Activated CD4-positive, alpha-beta memory T cell treated with anti-CD3 and anti-CD28 coated beads, Interleukin-2, amount 10 ng/mL, durations not matched to agents 7 days and 5 days (primary cell): ENCODE measurements at places on chromosomes 1 and 21. TPM values are rescaled to one million over a fixed set of nuclear protein-coding genes. Genes with fewer than 3 reads are reported as not detected.

GRCh38 chr1:59419361-59420140 is 122.7 kb downstream of the FGGY start:
- DNase-seq = no peak

DNA sequence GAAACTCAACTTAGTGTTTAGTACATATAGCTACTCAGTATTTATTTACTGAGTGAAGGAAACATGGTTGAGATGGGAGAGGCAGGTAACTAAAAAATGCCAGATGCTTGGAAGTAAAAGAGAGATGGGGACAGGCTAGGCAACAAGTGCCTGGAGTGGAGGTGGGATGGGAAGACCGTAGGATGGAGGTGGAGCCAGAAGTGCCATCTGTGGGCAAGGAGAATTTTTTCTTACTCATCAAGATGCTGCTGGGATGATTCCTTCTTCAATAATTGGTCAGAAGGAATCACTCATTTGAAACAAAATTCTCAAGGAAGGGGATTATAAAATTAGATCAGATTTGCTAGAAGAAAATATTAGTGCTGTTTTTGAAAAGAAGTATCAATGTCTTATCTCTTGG is 72.9 kb downstream of the IFI44 start:
- no peak for DNase-seq

DNA sequence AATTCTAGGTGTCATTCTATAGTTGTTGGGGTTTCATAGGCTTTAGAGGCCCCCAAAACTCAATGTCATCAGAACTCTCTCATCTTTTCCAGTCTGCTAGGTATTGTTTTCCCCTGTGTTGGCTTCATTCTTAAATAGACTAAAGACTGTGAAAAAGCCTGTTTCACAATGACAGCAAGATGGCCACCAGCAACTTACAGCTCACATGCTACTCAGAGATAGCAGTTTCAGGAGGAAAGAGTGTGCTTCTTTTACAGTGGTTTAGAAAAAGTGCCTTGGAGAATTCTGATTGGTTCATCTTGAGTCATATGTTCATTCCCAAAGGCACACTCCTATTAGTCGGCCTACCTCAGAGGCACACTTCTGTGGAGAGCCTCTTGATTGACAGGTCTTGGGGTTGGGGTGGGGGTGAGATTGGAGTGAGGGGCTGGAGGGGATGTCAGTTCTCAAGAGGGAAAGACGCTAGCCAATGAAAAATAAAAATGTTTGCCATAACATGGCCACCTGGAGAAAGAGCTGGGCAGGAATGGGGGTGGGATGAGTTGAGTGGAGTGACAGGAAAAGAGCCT is 8.5 kb downstream of the IL23R start:
- DNase-seq = no peak

DNA sequence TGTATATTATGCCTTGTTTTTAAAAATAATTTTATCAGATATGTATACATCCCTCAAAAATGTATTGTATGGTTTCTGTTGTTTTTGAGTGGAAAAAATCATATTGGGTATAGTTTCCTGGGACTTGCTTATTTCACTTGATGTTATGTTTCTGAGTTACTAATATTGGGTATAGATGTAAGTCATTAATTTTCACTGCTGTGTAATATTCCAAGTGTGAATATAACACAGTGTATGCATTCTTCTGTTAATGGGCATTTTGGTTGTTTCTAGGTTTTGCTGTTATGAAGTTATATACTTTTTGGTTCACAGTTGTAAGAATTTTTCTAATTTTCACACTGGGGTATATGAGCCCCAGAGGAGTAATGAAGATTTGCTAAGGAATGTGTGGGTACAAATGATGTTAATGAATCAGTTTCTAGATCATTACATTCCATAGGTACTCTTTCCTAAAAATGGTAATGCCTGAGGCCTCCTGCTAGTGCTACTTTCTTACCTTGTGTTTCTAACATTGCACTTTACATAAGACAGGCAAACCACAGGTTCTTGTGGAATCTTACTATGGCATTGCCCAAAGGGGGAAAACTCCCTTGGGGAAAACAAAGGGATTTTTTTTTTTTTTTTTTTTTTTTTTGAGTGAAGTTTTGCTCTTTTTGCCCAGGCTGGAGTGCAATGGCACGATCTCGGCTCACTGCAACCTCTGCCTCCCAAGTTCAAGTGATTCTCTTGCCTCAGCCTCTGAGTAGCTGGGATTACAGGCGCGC is 3.2 kb downstream of the TTC3 start:
- DNase-seq = no peak

- no peak for DNase-seq
Observed at GRCh38 chr1:2386636-2387611, 4.4 kb downstream of the MORN1 start.

Gene SPOCD1
- 0.15 TPM for total RNA-seq

DNA sequence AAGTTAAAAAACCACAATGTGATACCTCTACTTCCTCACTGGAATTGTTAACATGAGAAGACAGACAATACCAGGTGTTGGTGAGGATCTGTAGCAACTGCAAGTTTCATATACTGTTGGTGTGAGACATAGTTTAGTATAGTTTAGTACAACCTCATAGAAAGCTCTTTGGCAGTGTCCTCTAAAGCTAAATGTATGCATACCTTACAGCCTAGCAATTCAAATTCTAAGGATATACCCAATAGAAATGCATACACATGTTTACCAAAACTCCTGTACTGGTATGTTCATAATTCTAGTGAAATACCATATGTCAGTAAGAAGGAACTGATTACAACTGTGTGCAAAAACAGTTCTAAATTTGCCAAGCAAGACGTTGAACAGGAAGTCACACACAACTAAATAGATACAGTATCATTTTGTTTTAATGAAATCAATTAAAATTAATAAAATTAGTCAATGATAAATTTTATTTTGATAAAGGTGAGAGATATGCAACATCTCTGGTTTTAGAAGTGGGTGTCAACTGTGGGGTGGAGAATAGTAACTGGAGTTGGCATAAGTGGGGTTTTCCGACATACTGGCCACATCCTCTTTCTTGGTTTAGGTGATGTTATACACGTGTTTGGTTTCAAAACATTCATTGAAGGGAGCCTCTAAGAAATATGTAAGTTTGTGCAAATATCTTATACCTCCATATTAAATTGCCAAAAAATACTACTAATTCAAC is 450.7 kb downstream of the PTPRC start:
- peak; percentile 60 for DNase-seq

Gene CR1L
- total RNA-seq = not detected

DNA sequence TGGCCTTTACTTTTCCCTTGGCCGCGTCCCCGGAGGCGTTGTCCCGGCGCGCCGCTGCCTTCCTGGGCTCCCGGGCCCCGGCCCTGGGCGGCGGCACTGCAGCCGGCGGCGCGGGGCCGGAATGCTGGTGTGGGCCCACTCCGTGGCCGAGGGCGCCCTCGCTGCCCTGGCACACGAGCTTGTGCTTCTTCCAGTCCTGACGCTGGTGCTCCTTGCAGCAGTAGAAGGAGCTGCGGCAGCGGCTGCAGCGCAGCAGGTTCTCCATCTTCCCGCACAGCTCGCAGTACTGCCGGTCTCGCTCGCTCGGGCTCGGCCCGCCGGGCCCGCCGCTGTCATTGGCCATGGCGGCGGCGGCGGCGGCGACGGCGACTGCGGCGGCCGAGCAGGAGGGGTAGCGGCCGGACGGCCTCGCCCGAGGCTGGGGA is 529 bp downstream of the EGLN1 start:
- no peak for DNase-seq

DNA sequence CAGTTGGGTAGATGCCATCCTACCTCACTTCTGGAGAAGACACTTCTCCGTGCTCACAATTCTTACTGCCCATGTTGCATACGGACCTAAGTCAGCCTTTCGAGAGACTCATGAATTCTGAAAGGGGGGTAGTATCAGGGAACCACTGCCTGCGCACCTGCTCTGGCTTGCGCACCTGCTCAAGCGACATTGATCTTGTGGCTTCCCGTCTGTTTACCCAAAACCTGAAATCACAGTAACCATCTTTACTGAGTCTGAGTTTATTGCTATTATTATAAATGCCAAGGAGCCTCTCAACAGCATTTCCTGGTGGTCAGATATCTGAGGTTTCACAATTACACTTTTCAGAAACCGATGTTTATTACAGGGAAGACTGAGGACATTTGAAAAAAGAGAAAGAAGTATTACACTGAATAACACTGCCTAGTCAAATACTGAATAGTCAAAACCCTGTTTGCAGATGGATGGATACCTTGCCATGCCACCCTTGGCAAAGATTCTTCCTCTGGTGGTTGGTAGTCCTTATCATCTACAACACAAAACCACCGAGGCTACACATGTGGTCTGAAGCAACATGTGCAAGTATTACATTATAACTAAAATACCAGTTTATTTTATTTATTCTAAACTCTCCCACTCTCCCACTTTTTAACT is 208.7 kb downstream of the SIPA1L2 start:
- DNase-seq = no peak

GRCh38 chr1:24586119-24586518 is 30.2 kb downstream of the NCMAP start:
- DNase-seq = no peak

Gene SPRR2E
- not detected for total RNA-seq

Gene MCM3AP
- 109 TPM for total RNA-seq

DNA sequence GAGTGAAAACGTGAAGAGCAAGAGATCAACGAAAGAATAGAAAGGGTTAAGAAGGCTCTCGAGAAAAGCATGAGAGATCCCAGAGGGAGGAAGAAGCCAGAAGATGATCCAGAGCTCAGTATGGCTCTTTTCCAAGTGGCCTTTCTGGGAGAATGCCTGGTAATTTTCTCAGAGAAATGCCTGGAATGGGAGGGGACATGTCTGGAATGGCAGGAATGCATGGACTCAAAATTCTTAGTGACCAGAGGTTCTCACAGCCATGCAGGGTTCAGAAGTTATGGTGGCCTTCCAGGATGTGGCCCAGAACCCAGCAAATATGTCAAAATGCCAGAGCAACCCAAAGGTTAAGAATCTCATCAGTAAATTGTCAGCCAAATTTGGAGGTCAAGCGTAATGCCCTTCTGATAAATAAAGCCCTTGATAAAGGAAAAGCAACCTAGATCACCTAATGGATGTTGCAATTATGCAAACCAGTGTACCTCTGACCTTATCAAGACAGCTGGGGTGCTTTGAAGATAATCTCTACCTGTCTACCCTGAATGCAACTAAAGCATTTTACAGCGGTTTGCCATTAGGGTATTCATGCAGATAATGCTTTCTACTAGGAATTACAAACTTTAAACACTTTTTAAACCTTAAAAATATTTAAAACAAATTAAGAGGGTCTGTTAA is 53.1 kb downstream of the NBPF6 start:
- DNase-seq = no peak

Gene CFAP107
- not detected for total RNA-seq

Gene TSSK3
- 0.70 TPM for total RNA-seq

GRCh38 chr1:182869241-182869666 is 30.1 kb downstream of the DHX9 start:
- DNase-seq = no peak

- no peak for DNase-seq
Observed at GRCh38 chr1:214031267-214031650, 43.5 kb downstream of the PROX1 start.

DNA sequence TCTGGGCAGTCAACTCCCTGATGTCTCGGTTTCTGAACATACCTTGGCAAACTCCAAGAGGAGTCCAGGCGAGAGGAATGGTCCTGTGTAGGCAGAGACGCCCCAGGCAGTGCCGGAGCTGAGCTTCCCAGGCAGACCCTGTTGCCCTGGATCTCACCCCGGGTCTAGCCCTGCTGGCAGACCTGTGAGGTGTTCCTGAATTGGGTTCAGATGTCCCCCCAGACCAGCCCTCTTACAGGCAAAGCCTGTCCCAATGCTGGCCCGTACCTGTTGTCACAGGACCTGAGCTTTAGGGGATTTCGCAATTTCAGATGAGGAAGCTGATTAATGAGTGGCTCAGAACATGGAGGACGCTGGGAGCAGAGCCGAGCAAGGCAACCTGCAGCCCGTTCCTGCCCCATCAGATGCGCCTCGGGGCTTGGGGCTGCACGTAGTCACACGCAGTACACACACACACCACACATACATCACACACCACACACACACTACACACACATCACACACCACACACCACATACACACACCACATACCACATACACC is 38.5 kb upstream of the PDE9A start:
- peak; percentile 69 for DNase-seq

- DNase-seq = peak; percentile 65
Observed at GRCh38 chr1:16727190-16728111, 12.9 kb upstream of the RNU1-4 start.

GRCh38 chr1:7821282-7821681 is 31.6 kb downstream of the UTS2 start:
- DNase-seq = no peak

GRCh38 chr1:210201681-210202080 is 30.9 kb upstream of the SERTAD4 start:
- DNase-seq = no peak

DNA sequence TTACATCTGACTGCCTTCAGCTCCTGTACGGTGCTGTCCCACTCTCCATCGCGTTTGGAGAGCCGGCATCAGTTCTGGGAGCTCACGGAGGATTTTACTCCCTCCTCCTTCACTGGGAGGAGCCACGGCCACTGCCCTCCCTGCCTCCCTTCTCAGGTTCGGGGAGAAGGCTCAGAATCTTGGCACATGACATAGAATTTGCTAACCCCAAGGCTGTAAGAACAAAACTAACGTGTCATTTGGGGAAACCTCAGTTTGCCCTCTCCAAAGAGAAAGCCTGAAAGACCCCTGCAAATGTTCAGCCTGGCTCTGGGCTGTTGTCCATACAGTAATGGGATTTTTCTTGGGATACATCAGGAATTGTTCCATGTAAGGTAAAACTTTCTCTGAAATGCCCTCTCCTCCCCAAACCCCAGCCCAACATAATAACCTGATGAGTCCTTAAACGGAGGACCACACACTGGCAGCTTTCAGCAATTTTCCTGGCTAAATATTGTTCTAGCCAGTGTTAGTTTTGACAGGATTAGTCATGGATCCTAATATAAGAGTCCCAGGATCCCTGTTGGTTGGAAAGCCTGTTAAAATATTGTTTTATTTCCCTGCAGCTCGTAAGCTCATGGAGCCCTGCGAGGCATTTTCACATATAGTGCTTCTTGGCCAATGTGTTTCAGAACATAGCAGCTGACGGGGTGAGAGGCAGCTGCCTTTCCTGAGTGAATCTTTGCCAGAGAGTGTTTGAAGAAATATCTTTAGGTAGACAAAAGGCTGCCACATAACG is 98.8 kb downstream of the RHOU start:
- no peak for DNase-seq

DNA sequence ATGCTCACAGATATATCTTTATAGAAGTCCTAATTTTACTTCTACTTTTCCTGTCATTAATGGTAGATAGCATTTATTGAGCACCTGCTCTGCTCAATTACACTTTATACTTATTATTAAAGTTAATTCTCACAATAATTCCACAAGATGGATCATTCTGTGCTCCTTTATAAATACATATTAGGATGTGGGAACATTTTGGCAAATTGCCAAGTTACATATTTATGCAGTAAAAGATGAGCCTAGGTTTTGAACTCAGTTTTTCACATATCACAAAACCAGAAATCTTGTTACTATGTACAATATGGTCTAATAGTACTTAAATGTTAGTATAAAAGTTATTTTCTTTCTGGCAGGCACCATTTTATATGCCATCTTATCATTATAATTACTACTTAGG is 895.0 kb upstream of the B3GALT2 start:
- DNase-seq = no peak

GRCh38 chr1:152020849-152021248 is 16.0 kb downstream of the S100A11 start:
- no peak for DNase-seq
